ENCODE measurements at places on chromosomes 3 and 15.

DNA sequence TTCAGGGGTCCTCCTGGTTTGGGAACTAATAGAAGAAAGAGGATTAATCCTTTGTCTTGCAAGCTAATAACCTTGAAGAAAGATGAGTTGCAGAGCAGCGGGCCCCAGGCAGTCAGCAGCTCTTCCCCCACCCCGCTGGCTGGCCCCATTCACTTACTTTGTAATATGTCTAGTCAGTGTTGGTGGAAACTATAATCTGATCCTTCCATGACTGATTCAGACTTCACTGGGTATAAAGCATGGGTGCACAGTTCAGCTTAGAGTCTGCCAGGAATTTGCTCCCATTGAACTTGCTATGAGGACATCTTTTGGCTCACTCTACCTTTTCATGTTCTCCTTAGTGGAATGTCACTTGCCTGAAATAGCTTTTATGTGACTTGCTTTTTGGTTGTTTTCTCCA lies 117.7 kb downstream of the CCNL1 start:
- no peak for DNase-seq

- DNase-seq: no peak
Observed at GRCh38 chr3:157533298-157534070, 30.3 kb upstream of the VEPH1 start.

- no peak for DNase-seq
Observed at GRCh38 chr15:95327661-95328060, 1002.8 kb upstream of the NR2F2 start.

DNA sequence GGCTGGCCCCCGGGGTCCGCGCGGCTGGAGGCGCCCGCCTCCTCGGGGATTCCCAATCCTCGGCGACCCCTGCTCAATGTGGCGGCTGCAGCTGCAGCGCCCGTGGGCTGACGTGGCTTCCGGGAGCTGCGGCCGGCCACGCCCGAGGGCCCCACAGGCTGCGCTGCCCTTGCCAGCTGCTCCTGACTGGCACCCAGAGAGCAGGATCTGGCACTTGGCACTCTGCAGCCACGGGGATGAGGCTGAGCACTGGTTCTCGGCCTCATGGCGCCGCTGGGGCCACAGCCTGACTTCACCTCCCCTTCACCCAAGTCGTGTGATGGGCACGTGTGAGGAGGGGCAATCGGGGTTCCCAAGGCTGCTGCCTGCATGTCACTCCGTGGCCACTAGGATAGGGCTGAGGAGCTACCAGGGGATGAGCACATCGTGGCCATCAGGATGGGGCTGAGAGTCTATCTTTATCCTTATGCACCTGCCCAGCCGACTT lies 267.8 kb upstream of the FRG2C start:
- no peak for DNase-seq

DNA sequence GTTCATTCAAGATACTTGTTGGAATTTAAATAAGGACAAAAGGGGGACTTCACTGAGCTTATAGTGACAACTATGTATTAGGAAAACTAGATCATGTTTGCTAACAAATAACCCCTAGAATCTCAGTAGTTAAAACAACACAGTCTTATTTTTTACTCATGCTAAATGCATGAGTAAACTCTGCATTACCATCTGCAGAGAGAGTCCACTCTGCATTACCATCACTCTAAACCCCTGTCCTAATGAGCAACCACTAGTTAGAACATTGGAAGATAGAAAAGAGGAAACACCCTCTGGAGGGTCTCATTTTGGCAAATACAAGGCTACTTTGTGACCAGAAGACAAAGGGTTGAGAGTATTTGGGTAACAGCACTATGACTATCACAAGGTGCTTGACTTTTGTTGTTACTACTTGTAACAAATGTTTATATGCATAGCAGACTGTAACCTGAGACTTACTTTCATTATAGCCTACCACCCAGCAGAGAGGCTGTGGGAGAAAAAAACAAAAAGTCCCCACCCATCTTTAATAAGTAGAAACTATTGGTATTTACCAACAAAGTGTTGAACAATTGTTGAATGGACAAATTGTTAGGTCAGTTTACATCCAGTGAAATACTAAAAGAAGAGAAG lies 99.1 kb downstream of the OXSM start:
- no peak for DNase-seq

GRCh38 chr15:31476236-31476810 lies 149.7 kb downstream of the KLF13 start:
- DNase-seq: no peak

GRCh38 chr3:57815036-57815435 lies 58.9 kb downstream of the SLMAP start:
- DNase-seq: no peak

- no peak for DNase-seq
Observed at GRCh38 chr3:64255741-64256340, 30.6 kb upstream of the PRICKLE2 start.

DNA sequence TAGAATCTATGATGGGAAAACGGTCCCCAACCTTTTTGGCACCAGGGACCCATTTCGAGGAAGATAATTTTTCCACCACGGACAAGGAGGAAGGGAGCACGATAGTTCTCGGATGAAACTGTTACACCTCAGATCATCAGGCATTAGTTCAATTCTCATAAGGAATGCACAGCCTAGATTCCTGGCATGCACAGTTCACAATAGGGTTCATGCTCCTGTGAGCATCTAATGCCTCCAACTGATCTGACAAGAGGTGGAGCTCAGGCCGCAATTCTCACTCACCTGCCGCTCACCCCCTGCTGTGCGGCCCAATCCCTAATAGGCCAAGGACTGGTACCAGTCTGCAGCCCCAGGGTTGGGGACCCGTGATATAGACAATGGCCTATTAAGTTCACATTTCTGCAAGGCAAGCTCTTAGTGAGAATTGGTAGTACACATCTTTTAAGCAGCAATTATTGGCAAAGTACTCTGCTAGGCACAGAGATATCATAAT lies 26.5 kb downstream of the CD200R1 start:
- DNase-seq: no peak

- DNase-seq: no peak
Observed at GRCh38 chr3:194200422-194201081, 64.6 kb downstream of the HES1 start.

GRCh38 chr15:66819084-66819483 lies 117.0 kb downstream of the SMAD6 start:
- DNase-seq: no peak

GRCh38 chr3:4292301-4292700 lies 10.9 kb upstream of the SETMAR start:
- DNase-seq: no peak

DNA sequence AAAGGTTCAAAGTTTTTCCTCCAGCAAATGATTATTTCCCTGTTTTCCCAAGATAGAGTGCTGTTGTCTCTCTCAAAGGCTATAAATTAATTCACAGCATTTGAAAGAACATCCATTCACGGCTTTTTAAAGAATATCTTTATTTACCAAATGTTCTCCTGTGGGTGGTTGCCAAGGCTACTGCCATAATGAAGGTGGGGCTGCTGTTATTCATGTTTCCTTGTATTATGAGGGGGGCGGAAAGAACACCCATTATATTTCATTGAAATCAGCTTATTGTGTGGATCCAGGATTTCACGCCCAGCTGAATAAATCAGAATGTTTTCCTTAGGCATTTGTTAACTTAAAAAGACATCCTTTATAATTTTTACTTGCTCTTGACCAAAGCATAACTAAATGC lies 10.1 kb downstream of the SRP14 start:
- no peak for DNase-seq

GRCh38 chr3:29537889-29538609 lies 257.2 kb downstream of the RBMS3 start:
- no peak for DNase-seq

GRCh38 chr15:43441316-43441715 lies 51.6 kb downstream of the TP53BP1 start:
- DNase-seq: no peak

- DNase-seq: no peak
Observed at GRCh38 chr3:124063197-124063909, 71.4 kb upstream of the ROPN1 start.

DNA sequence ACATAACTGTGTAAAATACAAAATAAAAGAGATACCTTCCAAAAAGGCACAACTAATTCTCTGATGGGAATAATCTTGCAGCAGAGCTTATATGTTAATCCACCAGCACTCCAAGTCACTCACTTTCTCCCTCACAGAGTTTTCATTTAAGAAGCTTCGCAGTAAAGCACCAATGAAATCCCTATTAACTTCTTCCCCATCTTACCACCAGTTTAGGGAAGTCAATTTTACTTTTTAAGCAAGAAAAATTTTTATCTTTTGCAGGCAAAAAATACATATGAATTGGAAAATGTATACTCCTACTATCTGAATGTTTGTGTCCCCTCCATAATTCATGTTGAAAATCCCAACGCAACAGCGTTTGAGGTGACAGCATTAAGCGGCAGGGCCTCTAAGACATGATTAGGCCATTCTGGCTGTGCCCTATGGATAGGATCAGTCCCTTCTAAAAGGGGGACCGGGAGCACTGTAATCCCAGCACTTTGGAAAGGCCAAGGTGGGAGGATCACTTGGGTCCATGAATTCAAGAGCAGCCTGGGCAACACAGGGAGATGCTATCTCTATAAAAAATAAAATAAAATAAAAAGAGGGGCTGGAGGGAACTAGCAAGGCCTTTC lies 435.8 kb downstream of the SHQ1 start:
- no peak for DNase-seq

DNA sequence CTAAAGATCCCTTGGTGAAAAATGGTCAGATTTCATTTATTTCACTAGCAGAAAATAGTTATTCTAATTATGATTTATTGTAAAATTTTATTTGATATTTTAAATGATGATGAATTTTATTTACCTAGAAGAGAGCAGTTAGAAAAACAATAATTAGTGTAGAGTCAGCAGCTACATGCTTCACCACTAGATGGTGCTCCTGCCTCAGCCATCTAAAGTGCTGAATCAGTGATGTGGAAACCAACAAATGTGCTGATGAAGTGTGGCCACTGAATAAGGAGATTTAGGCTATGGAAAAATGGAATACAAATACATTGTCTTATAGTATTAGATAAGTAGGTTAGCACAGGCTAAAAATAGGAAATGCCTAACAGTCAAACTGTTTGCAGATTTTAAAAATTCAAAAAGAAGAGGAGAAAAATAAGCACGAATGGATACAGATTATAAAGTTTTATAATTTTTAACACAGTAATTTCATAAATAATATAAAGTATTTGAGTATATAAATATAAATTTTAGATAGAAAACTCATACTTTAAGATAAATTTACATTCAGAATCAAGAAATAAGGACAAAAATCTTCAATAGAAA lies 109.8 kb downstream of the PPP2R3A start:
- peak; percentile 38 for DNase-seq

DNA sequence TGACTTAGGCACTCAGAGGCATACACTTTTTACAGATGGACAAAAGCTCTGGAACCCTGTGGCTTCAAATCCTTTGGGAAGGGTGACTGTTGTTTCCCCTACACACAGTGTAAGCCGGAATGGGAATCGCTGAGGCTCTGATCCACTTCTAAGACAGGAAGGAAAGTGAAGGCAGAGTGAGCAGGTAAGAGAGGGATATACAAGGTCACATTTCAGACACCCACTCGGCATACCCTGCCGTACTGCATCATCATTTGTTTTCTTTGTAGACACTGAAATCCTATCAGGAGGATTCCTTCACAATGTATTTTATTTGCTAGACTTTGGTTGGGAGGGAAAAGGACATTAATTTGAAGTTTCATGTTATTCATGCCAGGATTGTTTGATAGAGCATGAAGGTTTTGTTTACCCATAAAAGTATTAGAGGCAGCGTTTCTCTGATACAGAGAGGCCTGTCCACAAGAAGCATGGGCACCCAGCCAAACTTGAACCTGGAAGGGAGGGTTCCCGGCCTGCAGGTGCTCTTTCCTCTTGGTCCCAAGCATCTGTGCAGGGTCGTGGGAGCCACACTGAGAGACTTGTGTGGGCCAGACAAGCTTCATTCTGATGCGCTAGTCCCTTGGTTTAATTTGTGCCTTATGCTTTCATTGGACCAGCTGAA lies 21.9 kb upstream of the POLR2M start:
- DNase-seq: no peak

DNA sequence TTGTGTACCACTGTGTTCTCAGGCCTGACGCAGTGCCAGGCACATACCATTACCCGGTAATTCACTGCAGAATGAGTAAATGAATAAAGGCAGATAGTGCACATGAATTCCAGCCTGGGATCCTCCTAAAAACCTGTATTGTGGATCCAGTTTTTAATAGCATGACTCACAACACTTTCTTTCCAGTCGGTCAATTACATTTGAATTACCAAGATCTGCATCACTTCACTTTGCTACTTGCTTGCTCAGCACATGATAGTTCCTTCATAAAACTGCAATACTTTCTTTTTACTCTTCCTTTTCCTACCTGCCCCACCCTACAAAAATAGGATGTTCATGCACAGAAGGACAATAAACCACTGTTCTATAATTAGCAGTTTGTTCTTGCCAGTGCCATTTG lies 553.8 kb downstream of the MAGI1 start:
- DNase-seq: no peak

- no peak for DNase-seq
Observed at GRCh38 chr15:69504352-69505040, 51.9 kb downstream of the RPLP1 start.

DNA sequence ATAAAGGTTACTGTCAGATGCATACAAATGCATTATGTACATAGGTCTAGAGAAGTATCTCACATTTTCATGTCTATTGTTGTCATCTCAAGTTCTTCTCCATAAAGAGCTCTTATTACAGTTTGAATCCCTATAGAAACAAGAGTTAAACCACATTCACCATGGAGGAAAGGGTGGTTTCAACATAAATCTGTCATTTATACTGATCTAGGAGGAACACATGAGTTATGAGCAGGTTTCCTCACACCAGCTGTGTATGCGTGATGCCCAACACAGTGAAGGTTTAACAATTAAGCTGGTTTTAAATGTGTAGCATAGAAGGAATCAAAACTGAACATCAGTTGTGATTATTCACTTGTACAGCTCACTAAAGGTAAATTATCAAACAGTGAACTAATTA lies 251.7 kb downstream of the KCNMB2 start:
- DNase-seq: no peak

DNA sequence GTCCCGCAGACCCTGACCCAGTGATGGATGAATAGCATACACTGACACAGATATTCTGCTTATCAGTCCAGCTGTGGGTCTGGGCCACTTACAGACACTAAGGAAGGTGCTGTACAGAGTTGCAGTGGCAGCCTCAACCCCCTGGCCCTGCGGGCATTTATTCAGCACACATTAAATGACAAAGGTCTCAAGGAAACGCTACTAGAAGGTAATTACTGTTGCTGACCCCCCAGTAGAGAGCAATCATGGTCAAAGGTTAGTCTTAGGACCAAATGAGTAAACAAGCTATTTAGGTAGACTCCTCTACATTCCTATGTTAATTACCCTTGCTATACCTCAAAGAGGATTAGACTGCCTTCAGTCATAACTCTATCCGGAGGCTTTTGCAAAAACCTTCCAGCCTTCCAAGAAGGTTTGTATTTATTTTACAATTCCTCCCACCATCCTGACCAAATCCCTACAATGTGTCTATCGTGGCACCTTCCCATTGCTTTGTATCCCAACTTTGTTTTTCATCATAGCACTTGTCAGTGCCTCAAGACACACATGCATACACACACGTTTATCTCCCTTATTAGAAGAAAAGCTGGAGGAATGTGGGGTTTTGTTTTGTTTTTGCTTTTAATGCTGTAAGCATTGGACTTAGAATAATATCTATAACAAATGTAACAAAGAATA lies 227.9 kb downstream of the PYDC2 start:
- no peak for DNase-seq

Data from NCI-H187 (cell line).